Hematopoietic multipotent progenitor cell treated with erythropoietin and hydrocortisone succinate and interleukin-3 and kit ligand, for 4 days (in vitro differentiated cells): ENCODE measurements at places on chromosomes 1 and 21.

GRCh38 chr1:86419277-86419903, 4.6 kb upstream of the CLCA2 start:
- peak; percentile 85 for DNase-seq

- DNase-seq, result no peak
Measured at GRCh38 chr1:110967256-110967655, 3.5 kb upstream of the LRIF1 start.

GRCh38 chr1:24874056-24874455, 56.0 kb downstream of the RUNX3 start:
- no peak for DNase-seq

DNA sequence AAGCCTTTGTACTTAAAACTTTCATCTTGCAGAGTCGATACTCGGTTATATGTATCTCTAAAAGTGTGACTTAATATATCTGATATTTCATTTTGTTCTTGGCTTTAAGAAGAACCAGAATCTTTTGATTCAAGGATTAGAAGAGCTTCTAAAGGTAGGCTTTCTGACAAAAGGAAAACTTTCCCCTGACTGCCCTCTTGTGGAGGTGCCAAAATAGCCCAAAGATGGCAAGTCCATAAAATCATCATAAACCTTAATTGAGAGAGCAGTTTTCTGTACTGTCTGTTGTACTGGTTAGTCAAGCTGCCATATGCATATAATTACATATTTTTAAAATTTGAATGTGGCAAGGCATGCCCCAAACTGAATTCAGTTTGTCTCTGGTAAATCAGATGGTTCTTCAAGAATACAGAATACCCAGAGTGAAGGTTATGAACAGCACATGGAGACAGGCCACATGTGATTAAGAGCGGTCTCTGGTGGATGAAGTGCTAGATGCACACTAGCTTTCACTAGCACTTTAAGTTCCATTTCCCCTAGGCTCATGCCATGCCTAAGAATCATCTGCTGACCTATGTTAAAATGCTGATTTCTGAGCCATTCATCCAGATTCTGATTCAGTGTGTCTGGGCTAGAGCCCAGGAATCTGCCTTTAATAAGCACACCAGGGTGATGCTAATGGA, 27.7 kb upstream of the ELAVL4 start:
- peak; percentile 49 for DNase-seq

DNA sequence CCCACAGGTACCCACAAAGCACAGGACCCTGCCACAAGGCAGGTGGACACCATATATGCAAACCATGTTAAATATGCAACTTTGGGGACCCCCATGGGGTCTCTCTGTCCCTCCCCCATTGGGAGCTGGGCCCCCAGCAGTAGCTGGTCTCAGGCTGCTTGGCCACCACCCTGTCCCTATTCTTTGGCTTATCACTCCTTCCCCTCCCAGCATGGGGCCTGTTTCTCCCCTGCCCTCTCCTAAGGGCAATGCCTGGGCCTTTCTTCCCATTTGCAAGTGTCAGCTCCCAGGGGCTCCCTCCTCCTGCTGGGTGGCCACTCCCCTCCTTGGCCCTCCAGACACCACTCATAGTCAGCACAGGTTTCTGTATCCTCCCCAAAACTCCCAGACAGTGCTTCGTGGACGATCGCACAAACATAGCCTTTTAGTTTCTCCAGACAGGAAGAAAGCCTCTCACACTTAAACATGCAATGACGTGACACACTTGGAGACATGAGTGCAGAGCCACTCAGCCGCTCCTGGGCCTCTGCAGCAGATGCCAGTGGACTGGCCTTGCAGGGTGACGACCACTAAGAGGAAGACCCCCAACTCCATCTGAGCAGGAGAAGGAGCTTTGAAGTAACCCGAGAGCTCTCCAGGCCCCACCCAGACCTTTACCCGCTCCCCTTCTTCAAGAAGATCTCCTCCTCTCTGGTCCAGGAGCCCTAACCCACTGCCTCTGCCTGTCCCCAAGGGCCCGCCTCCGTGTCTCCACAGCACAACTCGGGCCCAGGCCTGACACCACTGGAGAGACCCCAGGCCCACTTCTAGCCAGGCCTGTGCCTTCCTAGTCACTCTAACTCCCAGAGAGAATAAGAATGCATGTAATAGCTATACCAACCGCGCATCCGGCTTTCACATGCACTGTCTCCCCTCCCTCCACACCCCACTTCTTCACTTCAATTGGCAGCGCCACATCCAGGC, 22.9 kb downstream of the CITED4 start:
- DNase-seq, result no peak

DNA sequence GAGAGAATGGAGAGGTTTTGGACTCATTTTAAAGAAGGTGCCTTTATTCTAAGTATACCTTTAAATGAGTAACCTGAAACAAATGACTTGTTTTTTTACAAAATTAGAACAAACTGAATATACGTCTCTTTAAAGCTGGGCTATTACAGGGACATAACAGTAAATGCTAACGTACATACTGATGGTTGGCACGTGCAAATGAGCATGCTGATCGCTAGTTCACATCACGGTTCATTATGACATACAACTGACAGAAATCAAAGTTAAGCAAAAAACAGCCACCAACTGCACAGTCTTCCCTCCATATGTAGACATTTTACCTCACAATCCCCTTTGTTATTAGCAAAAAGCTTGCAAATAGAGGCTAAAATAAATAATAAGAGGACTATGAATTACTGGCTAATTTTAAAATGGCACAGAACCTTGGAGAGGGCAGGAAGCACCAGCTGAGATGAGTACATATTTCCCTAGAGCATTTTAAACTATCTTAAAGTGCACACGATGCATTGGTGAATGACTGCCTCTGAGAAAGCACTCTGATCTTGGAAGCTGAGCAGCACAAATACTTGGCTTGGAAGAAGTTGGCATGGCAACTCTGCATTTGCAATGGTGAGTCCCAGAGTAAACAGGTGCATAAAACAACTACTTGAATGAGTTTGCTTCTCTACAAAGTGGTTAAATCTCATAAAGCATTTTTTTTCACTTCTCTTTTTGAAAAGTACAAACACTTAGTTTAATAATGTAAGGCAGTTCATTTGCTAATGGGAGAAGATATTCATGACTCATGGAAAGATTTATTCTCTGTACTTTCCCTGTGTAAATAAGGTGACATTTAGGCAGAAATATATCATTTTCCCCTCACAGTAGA, 204.7 kb downstream of the LHX8 start:
- no peak for DNase-seq

GRCh38 chr1:156508205-156508954, 7.8 kb upstream of the MEF2D start:
- DNase-seq, result no peak

GRCh38 chr1:200869376-200869752, 3.4 kb upstream of the GPR25 start:
- no peak for DNase-seq

DNA sequence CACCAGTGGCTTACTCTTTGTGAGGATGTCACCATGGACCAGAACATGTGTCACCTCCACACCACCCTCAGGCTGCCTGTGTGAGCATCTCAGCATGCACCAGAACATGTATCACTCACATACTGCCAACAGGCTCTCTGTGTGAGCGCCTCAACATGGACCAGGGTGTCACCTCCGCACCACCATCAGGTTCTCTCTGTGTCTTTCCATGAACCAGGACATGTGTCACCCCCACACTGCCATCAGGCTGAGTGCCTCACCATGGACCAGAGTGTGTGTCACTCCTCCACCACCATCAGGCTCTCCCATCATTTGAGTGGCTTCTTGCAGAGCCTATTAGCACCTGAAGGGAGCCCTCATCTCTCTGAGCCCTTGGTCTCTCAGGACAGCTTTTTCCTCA, 125.2 kb downstream of the ZNF648 start:
- no peak for DNase-seq

DNA sequence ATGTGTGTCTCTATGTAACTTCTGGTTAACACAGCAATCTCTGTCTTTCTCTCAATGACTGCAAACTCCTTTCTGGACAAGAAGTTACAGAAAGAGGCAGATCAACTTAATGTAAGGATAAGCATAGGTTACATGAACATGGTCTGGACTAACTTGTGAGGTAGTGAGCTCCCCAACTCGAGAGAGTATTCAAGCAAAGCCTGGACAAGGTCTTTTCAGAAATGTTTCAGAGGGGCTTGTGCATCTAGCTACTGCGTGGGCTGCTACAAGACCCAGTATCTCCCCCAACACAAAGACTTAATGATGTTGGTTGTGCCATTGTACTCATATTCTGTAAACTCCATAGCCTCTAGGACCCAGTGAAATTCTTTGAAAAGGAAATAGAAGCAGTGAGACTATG, 23.5 kb upstream of the CLSTN1 start:
- DNase-seq, result no peak

DNA sequence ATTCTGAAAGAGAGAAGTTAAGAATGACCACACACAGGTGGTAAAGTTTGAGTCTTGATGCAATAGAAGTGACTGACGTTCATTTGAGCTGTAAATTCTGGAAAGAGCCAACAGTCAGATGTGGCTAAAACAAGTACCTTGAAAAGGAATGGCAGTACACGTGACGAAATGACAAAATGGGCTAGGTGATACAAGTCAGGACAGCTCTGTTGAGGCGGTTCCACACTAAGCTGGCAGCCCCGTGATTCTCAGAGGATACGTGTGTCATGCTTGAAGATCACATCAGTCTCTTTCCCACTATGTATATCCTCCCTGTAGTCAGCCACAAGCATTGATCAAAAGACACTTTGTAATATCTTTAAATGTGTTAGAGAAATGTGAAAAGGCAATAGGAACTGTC, 881.3 kb upstream of the ADGRL2 start:
- DNase-seq, result no peak

DNA sequence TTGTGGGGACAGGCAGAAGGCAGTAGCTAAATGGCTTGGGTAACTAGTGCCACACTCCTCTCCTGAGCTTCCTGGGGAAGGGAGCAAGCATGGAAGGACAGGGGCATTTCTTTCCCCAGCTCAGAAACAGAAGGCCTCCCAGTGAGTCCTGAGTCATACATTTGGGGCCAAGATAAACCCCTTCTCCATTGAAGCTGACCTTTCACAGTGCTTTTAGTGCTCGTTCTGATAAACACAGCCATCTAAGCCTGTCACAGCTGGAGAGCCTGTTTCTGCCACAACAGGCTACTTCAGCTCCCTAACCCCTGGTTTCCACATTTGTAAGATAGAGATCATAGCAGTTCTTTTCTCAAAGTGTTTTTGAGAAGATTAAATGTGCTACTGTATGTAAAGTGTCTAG, 374.0 kb downstream of the LMX1A start:
- DNase-seq, result no peak

- no peak for DNase-seq
Measured at GRCh38 chr1:168848051-168848450, 119.0 kb upstream of the DPT start.

DNA sequence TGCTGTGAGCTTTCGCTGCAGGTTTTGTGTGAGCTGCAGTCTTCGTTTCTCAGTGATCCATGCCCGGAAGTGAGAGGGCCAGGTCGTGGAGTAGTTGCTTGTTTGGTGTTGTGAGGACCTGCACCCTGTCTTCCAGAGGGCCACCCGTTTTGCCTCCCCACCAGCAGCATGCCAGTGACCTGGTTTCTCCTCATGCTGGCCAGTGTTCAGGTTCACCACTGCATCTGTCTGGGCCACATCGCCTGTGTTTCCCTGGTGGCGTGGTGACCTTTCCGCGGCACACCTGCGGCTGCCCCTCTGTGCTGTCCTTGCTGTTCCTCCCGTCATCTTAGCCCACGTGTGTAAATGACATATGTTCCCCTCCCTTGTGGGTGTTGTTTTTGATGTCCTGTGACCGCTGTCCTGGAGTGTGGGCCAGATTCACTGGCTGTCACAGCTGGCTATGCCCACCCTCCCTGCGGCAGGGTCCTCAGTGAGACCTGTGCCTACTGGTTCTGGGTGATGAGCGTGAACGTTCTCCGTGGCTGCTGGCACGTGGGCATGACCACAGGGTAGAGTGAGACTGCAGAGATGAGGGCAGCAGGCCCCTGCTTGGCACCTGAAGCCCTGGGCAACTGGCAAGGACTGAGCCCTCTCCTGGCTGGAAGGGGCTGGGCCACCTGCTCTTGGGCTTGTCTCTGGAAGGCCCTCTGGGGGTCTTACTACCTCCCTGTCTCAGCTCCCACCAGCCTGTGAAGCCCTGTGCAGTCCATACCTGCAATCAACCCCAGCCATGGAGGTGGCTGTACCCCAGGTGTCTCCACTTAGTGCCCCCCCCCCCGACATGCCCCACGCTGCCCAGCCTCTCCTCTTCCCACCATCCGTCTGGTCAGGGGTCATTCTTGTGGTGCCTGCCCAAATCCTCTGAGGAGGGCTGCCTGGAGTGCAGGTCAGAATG, 7.3 kb downstream of the IBA57 start:
- DNase-seq, result no peak

DNA sequence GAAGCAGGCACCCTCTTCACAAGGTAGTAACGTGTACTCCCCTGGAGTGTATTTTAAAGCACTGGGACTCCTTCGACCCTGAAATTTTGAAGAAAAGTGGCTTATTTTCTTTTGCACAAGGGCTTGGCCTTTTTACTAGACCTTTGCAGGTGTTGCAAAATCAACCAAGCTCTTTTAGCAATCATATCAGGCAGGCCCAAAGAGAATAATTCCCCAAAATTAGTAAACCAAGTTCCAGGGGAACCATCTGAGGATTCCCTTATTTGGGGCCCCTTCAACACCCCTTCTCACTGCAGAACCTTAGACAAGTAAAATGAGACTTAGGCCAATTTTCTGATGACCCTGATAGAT, 28.3 kb downstream of the CBR1 start:
- no peak for DNase-seq

DNA sequence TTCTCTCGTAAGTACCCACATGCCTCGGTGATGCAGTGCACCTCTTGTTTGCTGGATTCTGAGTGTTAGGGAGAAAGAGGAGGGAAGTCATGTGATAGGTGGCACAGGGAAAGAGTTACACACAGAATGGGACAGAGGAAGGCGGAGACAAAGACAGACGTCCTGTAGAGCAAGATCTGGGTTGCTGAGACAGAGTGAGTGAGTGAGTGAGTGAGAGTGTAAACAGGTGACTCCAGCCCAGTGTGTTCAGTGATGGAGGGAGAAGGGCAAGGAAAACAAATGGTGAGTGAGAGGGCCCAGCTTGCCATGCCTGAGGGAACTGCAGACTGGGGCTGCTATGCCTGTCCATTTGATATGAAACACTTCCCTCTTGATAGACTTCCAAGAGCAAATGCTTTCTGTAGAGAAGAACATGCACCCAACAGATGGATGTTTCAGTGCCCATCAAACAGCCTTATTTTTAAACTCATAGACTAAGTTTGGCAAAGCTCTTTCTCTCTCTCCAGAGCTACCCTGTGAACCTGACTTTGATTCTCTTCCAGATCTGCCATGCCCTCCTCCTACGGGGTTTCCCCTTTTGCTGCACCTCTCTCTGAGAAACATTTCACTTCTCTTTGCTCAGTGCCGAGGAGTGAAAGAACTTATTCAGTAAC, 209.9 kb upstream of the COA6 start:
- DNase-seq, result no peak

- DNase-seq, result peak; percentile 64
Measured at GRCh38 chr1:180934563-180934962, 21.9 kb downstream of the KIAA1614 start.
